ENCODE measurements at places on chromosomes 2 and 18. TPM values are rescaled to one million over a fixed set of nuclear protein-coding genes. Genes with fewer than 3 reads are reported as not detected.

BCL2 gene
- total RNA-seq: 1.4 TPM

TRABD2A gene
- 4.3 TPM for total RNA-seq

PMS1 gene
- total RNA-seq: 47.5 TPM

REG1B gene
- total RNA-seq: not detected

IFIH1 gene
- total RNA-seq: 0.13 TPM

GRCh38 chr2:55080204-55080738, 30.0 kb upstream of the RTN4 start:
- no peaks in the 10 kb centered on the region for H3K27me3 ChIP-seq
- H3K4me3 ChIP-seq: no peak overlapping the region
- DNase-seq: no peak
- H3K27ac ChIP-seq: no peak overlapping the region
- no peaks in the 10 kb centered on the region for H3K4me1 ChIP-seq
- no peaks in the 10 kb centered on the region for H3K36me3 ChIP-seq

DNA sequence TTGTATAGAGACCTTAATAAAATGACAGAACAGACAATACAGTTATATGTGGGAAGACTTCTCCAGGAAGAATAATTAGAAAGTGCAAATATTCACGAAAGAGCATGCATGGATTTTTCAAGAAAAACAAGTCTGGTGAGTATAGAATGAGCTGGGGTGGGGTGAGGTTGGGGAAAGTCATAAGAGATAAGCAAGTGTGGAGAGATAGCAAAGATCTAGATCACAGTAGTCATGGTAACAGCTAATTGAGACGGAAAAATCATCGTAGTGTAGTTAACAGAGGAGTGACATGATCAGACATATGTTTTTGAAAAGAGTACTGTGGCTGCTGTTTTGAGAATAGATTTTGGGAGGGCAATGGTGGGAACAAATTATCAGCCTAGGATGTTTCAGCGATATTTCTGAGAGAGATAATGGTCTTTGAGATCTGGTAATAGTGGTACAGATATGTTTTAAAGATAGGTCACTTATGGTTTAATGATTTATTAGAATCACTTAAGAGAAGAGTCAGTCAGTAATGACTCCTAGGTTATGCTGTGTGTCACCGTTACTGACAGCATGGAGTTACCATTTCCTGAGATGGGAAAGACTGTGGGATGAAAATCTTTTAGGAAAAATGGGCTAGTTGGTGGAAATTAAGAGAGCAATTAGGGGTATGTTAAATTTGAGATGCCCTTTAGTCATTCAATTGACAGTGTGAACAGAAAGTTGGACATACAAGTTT, 248.5 kb upstream of the SLC8A1 start:
- H3K27me3 ChIP-seq: peaks cover 4% of the 10 kb centered on the region
- no peak for DNase-seq
- no peaks in the 10 kb centered on the region for H3K4me1 ChIP-seq
- no peak overlapping the region for H3K4me3 ChIP-seq
- no peak overlapping the region for H3K27ac ChIP-seq

- H3K4me1 ChIP-seq: no peaks in the 10 kb centered on the region
- H3K4me3 ChIP-seq: no peak overlapping the region
- DNase-seq: no peak
- no peak overlapping the region for H3K27ac ChIP-seq
- no peaks in the 10 kb centered on the region for H3K36me3 ChIP-seq
- no peaks in the 10 kb centered on the region for H3K27me3 ChIP-seq
Measured at GRCh38 chr18:66393463-66393862, 210.4 kb downstream of the CDH19 start.

GRCh38 chr2:59774821-59775433, 778.5 kb downstream of the BCL11A start:
- no peaks in the 10 kb centered on the region for H3K4me1 ChIP-seq
- no peaks in the 10 kb centered on the region for H3K27me3 ChIP-seq
- no peak overlapping the region for H3K4me3 ChIP-seq
- no peaks in the 10 kb centered on the region for H3K36me3 ChIP-seq
- no peak for DNase-seq

DNA sequence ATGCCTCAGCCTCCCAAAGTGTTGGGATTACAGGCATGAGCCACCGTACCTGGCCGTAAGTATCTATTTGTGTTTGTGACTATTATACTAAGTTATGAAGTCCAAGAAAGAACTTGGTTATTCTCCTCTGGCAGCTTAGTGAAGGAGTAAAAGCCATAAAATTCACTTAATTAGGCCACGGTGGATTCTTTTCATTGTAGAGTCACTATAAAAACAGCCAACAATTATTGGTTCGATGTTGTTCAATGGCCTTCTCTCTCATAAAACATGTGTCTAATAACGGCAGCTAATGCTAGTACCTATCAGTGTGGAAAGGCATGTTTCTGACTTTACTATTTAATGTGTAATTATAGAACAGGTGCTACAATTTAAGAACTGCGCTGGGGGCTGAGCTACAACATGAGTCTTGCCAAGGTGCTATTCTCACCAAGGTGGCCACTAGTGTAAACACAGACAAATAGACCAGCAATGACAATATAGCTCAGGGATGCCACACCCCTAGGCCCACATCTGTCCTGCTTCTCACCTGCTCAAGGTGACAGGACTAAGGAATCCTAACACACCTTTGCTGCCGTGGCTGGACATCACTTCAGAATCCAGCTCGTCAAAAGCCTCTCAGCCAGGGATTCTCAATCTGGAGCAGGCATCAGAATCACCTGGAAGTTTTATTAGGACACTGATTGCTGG, 17.2 kb downstream of the ATP8B1 start:
- no peak overlapping the region for H3K4me3 ChIP-seq
- H3K36me3 ChIP-seq: no peaks in the 10 kb centered on the region

GRCh38 chr2:222264791-222265320, 33.9 kb downstream of the PAX3 start:
- no peak overlapping the region for H3K4me3 ChIP-seq
- H3K4me1 ChIP-seq: peaks cover 4% of the 10 kb centered on the region
- no peak overlapping the region for H3K27ac ChIP-seq
- H3K36me3 ChIP-seq: no peaks in the 10 kb centered on the region
- peaks cover 60% of the 10 kb centered on the region for H3K27me3 ChIP-seq
- no peak for DNase-seq

DNA sequence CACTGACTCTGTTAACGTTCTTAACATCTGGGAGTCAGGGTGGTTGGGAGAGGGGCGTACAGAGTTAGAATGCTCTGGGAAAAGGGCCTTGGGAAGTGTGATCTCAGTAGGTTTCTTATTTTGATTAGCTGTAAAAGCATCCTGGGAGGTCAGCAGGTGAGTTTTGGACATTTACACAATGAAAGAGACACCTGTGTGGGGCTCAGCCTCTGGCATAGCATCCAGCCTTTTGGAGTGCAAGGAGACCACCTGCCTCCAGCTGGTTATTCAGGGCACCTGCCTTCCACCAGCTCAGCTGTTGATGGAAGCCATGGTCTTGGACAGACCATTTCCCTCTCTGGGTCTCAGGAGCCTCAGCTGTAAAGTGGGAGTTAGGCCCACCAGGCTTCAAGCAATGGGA, 49.7 kb downstream of the ACAA2 start:
- H3K27ac ChIP-seq: no peak overlapping the region
- no peak overlapping the region for H3K4me3 ChIP-seq
- H3K27me3 ChIP-seq: no peaks in the 10 kb centered on the region
- H3K36me3 ChIP-seq: no peaks in the 10 kb centered on the region
- DNase-seq: no peak
- peaks cover 8% of the 10 kb centered on the region for H3K4me1 ChIP-seq

DNA sequence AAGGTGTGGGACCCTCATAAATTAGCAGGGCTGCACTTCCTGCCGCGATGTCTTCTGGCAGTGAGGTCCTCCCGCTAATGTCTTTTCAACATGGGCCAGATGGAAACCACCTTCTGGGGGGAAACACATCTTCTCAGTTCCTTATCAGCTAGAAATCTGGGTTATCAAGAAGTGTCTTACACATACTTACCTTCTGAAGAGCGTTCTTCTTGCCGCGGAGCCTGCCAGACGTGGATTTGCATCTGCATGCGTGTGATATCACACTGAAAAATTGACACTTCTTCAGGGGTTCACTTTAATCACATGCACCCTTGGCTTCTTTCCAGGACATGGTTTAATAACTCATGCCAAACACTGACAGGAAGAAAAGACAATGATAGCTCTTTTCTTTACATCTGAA, 163.5 kb upstream of the SOX11 start:
- DNase-seq: no peak
- H3K27ac ChIP-seq: no peak overlapping the region
- H3K27me3 ChIP-seq: no peaks in the 10 kb centered on the region
- no peak overlapping the region for H3K4me3 ChIP-seq
- no peaks in the 10 kb centered on the region for H3K4me1 ChIP-seq

- DNase-seq: no peak
- no peak overlapping the region for H3K27ac ChIP-seq
- no peak overlapping the region for H3K4me3 ChIP-seq
Measured at GRCh38 chr2:182349268-182349667, 77.6 kb downstream of the PDE1A start.

DNA sequence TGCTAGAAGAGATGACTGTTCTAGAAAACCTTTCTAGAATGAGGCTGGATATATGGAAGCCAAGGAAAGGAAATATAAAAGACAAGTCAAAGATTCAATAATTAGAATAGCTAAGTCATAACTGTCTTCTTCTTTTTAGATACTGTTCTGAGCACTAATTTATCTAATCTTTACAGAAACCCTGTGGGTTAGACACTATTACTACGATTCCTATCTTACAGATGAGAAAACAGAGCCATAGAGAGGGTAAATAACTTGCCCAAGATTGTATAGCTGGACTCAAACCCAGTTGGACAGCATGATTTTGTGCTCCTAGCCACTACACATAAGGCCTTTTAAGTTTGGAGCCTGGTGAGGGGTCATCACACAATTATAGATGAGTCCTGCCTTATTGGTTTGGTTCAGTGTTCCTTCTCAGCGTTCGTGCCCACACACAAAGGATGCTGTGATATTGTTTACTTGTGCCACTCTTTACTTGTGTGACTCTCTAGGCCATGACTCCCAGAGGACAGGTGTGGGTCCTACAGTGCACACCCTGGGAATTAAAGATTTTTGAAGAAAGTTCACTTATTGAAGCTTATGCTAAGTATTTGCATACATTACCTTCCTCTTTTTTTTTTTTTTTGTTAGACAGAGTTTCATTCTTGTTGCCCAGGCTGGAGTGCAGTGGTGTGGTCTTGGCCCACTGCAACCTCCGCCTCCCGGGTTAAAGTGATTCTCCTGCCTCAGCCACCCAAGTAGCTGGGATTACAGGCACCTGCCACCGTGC, 153.7 kb downstream of the PRKCE start:
- H3K36me3 ChIP-seq: no peaks in the 10 kb centered on the region
- no peak overlapping the region for H3K4me3 ChIP-seq
- no peaks in the 10 kb centered on the region for H3K27me3 ChIP-seq
- no peak for DNase-seq

DNA sequence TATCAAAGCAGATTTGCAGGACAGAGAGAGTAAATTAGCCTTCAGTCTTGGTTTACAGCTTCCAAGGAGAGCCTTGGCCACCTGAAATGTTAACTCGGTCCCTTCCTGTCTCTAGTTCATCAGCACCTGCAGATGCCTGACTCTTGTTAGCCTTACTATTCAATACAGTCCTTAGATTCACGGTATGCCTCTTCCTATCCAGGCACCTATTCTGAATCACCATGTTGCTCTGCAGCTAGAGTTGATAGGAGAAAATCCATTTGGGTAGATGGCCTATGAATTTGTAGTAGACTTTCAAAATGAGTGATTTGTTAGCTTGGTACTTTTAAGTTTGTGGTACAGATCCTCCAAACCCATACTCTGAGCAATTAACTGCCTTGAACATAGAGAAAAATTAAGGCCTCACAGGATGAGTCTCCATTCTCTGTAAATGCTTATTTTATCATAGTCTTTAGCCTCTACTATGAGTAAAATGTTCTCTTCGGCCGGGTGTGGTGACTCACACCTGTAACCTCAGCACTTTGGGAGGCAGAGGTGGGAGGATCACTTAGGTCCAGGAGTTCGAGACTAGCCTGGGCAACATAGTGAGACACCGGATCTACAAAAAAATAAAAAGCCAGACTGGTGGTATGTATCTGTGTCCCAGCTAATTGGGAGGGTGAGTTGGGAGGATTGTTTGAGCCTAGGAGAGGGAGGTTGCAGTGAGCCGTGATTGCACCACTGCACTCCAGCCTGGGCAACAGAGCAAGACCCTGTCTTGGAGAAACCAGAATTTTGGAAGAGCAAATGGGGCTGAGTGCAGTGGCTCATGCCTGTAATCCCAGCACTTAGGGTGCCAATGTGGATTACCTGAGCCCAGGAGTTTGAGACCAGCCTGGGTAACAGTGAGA, 32.9 kb downstream of the PTCD3 start:
- no peak overlapping the region for H3K4me3 ChIP-seq
- peaks cover 4% of the 10 kb centered on the region for H3K4me1 ChIP-seq
- no peak for DNase-seq
- H3K27me3 ChIP-seq: no peaks in the 10 kb centered on the region
- H3K27ac ChIP-seq: no peak overlapping the region

- peaks cover 7% of the 10 kb centered on the region for H3K36me3 ChIP-seq
- H3K27me3 ChIP-seq: peaks cover 82% of the 10 kb centered on the region
- no peak for DNase-seq
- no peaks in the 10 kb centered on the region for H3K4me1 ChIP-seq
- peak overlapping the region; percentile 75 for H3K4me3 ChIP-seq
Measured at GRCh38 chr2:74498500-74499266, 720 bp downstream of the LBX2 start.

DNA sequence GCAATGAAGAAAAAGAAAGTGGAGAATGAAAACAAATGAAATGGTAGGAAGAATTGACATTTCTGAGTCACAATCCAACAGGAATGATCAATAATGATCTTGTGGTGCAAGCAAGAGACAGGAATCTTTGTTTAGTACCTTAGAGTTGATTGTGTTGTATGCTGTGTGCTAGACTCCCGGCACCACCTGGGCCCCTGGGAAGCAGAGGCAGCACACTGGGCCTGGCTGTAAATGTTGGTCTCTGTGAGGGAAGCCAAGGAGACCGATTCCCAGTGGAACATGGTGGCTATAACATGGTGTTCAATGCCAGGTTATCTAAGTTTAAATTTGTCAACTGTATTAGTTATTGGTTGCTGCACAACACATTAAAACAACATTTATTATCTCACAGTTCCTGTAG, 9.8 kb upstream of the CWC22 start:
- H3K36me3 ChIP-seq: no peaks in the 10 kb centered on the region
- no peak overlapping the region for H3K27ac ChIP-seq
- H3K4me1 ChIP-seq: no peaks in the 10 kb centered on the region
- H3K4me3 ChIP-seq: no peak overlapping the region
- DNase-seq: no peak
- H3K27me3 ChIP-seq: no peaks in the 10 kb centered on the region

GRCh38 chr2:55141572-55142413, 90.3 kb downstream of the CLHC1 start:
- no peaks in the 10 kb centered on the region for H3K27me3 ChIP-seq
- no peak overlapping the region for H3K27ac ChIP-seq
- H3K4me3 ChIP-seq: no peak overlapping the region
- H3K4me1 ChIP-seq: peaks cover 13% of the 10 kb centered on the region
- no peaks in the 10 kb centered on the region for H3K36me3 ChIP-seq
- peak; percentile 36 for DNase-seq

DNA sequence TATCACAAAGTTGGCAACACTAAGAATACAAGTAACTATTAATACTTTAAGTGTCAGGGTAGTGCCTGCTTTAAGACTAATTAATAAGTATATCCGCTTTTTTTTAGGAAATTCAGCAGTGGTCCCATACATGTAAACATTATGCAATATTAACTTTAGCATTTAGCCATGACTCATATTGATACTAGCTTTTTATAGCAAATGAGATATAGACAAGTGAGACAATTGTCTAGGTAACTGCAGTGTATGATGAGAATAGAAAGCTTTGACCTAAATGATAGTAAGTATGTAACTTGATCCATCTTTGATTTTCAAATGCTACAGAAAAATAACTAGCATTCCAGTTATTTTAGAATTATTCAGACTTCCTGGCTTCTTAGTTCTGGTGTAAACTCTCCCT, 27.4 kb upstream of the VRK2 start:
- DNase-seq: no peak
- H3K27ac ChIP-seq: no peak overlapping the region
- H3K27me3 ChIP-seq: no peaks in the 10 kb centered on the region
- H3K4me3 ChIP-seq: no peak overlapping the region
- H3K4me1 ChIP-seq: no peaks in the 10 kb centered on the region
